Stimulated activated CD8-positive, alpha-beta memory T cell treated with anti-CD3 and anti-CD28 coated beads, Interleukin-2, amount 100 ng/mL, for 48 hours (primary cell): ENCODE measurements at places on chromosomes 1 and 21.

DNA sequence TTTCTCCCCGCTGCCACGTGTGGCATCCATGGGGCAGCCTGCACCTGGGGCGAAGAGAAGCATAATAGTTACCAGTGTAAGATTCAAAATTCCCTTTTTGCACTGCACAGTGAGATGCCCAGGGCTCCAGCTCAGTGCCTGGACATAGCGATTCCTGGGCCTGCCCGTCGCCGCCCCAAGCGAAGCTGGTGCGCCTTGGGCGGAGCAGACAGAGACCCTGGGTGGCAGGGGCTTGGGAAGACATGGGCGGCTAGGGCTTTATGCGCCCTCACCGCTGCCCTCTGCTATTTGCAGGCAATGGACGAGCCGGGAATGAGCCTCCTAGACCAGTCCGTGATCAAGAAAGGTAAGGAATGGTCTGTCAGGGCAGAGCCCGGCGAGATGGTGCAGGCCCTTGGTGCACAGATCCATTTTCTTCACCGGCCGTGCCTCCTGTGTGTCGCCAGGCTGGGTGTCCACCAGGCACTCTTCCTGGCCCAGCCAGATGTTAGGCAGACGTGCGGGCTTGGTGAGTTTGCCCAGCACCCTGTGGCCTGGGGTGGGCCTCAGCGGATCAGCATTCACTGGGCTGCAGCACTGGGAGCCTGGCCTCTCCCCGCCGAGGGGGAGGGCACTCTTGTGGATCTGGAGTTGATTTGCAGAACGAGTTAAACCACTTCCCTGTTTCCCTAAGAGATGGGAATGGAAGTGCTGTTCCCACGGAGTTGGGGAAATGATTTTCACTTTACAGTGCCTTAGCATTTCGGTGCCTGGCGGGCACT, 1.7 kb downstream of the TFAP2E start:
- no peak for DNase-seq

DNA sequence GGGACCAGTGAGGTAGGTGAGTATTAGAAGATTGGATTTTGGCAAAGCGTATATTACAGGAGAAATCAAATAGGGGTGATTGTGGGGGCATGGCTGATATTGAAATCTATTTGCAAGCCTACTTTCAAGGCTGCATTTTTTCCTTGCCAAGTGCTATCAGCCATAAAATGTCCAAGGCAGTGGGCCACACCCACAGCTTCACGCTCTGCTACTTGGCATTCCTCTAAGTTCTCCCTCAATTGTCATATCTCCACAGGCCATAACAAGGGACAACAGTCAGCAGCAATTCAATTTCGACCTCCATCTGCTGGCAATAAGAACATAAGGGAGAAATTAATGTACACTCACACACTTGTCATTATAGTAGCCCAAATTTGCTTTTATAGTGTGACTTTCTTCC, 667.1 kb upstream of the PKN2 start:
- DNase-seq: no peak

DNA sequence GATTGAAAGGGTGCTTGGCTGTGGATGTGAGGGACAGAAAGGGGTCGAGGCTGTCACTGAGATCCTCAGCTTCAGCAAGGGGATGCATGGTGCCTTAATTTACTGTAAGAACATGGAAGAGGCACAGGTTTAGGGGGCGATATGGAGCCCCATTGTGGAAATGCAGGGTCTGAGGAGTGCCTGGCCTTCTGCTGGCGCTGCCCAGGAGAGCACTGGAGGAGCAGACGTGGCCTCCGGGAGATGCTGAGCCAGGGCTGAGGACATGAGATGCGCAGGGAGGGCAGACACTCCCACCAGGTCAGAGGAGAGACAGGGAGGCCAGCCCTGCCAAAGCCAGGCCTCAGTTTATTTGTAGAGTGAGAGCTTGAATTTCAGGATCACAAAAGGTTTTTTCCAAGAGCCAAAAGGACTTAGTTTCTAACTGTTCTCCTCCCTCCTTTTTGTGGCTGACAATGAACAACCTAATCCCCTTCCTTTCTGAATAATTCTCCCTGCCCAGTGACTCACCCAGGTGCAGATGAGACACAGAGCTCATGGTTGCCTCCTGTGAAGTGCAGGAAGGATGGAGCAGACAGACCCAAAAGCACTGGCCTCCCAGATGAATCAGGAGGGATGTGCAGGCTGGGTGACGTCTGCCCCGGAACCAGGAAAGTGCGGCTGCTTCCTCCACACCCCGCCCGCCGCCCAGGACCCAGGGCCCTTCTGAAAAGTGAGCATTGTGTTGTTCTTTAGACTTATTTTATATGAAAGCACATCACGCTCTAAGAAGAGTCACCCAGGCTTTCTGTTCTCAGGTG, 73.0 kb upstream of the TMPRSS2 start:
- no peak for DNase-seq

GRCh38 chr1:6486433-6487011, 4.9 kb downstream of the PLEKHG5 start:
- DNase-seq: peak; percentile 82

DNA sequence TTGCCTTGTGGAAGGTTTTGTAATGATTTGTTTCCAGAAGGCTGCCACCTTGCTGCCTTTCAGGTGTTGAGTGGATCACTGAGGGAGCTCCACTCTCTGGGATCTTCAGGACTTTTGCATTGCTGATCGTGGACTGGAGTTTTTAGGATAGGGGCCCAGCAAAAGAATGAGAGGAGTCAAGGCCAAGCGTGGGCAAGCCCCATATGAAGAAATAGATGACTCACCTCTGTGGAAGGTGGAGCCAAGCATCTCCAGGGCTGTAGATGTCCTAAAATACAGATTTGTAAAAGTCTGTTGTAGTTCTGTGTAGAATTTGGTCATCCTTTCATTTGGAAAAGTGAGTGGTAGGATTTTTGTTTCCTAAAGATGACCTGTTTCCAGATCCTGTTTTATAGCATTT, 67.0 kb downstream of the ST3GAL3 start:
- DNase-seq: no peak

- peak; percentile 8 for DNase-seq
Measured at GRCh38 chr1:94385308-94385929, 32.8 kb upstream of the ABCD3 start.
